ENCODE measurements at places on chromosomes 2 and 18.

GRCh38 chr2:221293949-221294742 lies 278.0 kb downstream of the EPHA4 start:
- DNase-seq, result no peak

DNA sequence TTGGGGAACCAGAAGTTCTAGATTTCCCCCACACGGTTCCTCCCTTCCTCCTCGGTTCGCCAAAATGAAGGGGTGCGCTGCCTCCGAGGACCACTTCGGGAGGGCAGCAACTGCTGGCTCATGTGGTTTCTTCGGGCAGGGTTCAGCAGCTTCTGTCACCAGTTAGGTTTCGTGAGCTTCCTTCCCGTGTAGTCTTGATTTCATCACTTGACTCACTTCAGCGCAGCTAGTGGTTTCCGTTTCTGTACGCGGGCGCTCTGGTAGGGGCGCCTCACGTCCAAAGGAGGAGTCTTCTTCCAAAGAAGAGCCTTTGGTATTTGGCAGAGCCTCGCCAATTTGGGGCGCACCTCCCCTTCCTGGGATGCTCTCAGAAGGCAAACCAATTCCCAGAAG lies 485 bp upstream of the GALNT3 start:
- peak; percentile 74 for DNase-seq

DNA sequence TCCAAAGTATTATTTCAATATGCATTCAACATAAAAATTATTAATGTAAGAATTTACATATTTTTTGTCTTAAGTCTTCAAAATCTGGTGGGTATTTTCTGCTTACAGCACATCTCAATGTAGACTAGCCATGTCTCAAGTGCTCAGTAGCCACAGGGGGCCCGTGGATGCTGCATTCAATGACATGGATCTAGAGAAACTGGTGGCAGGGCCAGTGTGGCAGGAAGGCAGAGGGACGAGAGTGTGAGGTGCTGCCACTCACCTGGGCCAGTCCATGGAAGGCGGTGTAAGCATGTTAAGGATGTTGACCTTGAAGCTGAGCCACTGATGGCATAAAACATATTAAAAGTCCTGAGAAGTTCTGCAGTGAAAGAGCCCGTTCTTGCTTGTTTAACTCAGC lies 6.2 kb upstream of the LIPG start:
- no peak for DNase-seq

- DNase-seq, result no peak
These were observed 67.6 kb upstream of the MCFD2 start for GRCh38 chr2:46983065-46983801.

GRCh38 chr2:58293056-58293455 lies 51.9 kb upstream of the FANCL start:
- no peak for DNase-seq

DNA sequence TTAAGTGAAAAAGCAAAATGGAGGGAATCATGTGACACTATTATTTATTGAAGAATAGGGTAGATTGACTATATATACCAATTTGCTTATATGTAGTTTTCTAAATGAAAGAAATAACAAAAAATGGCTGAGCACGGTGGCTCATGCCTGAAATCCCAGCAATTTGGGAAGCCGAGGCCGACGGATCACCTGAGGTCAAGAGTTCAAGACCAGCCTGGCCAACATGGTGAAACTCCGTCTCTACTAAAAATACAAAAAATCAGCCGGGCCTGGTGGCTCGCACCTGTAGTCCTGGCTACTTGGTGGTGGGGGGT lies 59.3 kb upstream of the MYCN start:
- no peak for DNase-seq

DNA sequence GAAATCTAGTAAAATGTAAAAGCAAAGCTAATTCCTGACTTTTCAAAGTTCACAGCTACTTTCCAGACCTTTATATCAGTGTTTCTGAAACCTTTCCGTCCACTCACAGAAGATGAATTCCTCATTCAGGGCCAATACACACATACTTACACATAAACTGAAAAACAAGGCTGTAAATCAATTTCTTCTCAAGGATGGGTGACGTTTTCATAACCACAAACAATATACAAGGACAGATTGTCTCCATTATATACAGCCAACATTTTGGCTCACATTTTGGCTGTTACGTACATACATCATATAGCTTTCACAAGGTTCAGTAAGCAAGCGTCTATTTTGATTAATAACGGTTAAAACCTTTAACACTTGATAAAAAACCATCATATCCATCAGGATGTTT lies 1.4 kb downstream of the RPRD1A start:
- no peak for DNase-seq

GRCh38 chr2:36756438-36756837 lies 59.9 kb downstream of the VIT start:
- no peak for DNase-seq

- no peak for DNase-seq
These were observed 2.7 kb downstream of the CDH7 start for GRCh38 chr18:65753520-65753919.

DNA sequence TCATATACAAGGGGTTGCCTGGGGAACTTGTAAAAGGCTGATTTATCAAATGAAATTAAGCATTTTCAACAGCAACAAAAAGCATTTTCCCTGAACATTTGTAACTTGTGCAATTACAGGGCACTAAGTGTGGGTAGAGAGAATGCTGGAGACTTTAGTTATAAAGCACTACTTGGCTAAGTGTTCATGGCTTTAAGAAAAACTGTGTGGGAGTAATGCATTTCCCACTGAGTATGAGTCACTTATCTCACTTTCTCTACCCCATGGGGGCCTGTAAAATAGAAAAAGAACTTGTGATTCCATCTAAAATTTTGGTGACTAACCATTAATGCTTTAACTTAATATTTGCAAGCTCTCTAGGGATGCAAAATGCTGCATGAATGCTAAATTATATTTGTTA lies 193.4 kb downstream of the CCDC102B start:
- no peak for DNase-seq
